CD4-positive, alpha-beta T cell treated with Interferon alpha-2 for 1 hour (primary cell): ENCODE measurements at places on chromosomes 11 and 22.

DNA sequence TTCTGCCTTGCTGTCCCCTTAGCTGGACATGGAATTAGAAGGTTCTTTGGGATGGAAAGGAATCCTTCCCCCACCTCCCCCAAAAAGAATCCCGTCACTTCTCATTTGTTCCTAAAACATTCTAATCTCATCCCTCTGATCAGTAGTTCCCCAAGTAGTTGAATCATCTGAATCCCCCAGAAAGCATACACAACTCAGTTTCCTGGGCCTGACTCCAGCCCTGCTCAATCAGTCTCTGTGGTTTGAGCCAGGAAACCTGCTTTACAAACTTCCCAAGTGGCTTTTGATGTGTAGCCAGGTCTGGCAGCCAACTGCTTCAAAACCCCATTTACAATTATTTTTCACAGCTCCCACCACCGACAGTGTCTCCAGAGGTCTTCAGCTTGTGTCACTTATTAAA is 20.2 kb downstream of the C22orf31 start:
- no peak for DNase-seq

- DNase-seq: no peak
Measured at GRCh38 chr11:117228091-117228490, 3.8 kb downstream of the PCSK7 start.

GRCh38 chr11:130839981-130840666 is 76.2 kb downstream of the SNX19 start:
- no peak for DNase-seq

- no peak for DNase-seq
Measured at GRCh38 chr11:74069146-74070046, 60.5 kb upstream of the UCP3 start.
